ENCODE measurements at places on chromosomes 3 and 15. TPM values are rescaled to one million over a fixed set of nuclear protein-coding genes. Genes with fewer than 3 reads are reported as not detected.

The SPTSSB gene
- total RNA-seq, result 0.63 TPM

The RAB43 gene
- 8.7 TPM for total RNA-seq

The FETUB gene
- total RNA-seq, result not detected

The ACTL6A gene
- 33.7 TPM for total RNA-seq

The FAM98B gene
- total RNA-seq, result 17.5 TPM

The SH2D7 gene
- total RNA-seq, result not detected

The POLQ gene
- total RNA-seq, result under 0.01 TPM

The SLC35G2 gene
- 7.5 TPM for total RNA-seq

The GOLGA8T gene
- total RNA-seq, result not detected

The LXN gene
- 14.4 TPM for total RNA-seq

The CPNE9 gene
- total RNA-seq, result not detected

The AMT gene
- 10.7 TPM for total RNA-seq

The USP50 gene
- total RNA-seq, result 1.5 TPM

The MCF2L2 gene
- 1.7 TPM for total RNA-seq

The ZNF80 gene
- total RNA-seq, result 0.21 TPM

The ASB14 gene
- not detected for total RNA-seq

The GXYLT2 gene
- total RNA-seq, result 16.7 TPM

The GRK7 gene
- total RNA-seq, result not detected

The CLDND1 gene
- 174 TPM for total RNA-seq

The ADAMTS9 gene
- 79.1 TPM for total RNA-seq

The UBE2E2 gene
- total RNA-seq, result 67.1 TPM

The ANKRD63 gene
- not detected for total RNA-seq

The ANP32A gene
- 47.4 TPM for total RNA-seq

The DAZL gene
- not detected for total RNA-seq

The STAB1 gene
- total RNA-seq, result 269 TPM

The AADACL2 gene
- total RNA-seq, result 0.21 TPM

The GALNT15 gene
- 386 TPM for total RNA-seq

The SACM1L gene
- total RNA-seq, result 64.7 TPM

The NR1I2 gene
- total RNA-seq, result not detected

The C3orf20 gene
- not detected for total RNA-seq

The ZDHHC23 gene
- total RNA-seq, result 4.5 TPM

The THPO gene
- total RNA-seq, result not detected

The RTP3 gene
- total RNA-seq, result not detected

The ITGA11 gene
- total RNA-seq, result 6.9 TPM

The SLC22A14 gene
- total RNA-seq, result 1.2 TPM

The ILDR1 gene
- total RNA-seq, result not detected

The PTH1R gene
- total RNA-seq, result 13.3 TPM

The SOX14 gene
- total RNA-seq, result not detected

The TAMM41 gene
- total RNA-seq, result 15.5 TPM

The TUSC7 gene
- total RNA-seq, result not detected

The VILL gene
- total RNA-seq, result 13.6 TPM
